ENCODE measurements at places on chromosomes 1 and 21.

DNA sequence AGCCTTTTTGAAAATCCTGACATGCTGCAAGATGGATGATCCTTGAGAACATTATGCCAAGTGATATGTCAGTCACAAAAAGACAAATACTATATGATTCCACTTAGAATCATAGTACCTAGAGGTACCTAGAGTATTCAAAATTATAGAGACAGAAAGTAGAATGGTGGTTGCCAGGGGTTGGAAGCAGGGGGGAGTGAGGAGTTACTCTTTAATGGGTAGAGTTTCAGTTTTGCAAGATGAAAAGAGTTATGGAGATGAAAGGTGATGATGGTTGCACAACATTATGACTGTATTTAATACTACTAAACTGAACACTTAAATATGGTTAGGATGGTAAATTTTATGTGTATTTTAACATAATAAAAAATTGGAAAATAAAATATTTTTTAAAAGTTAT is 37.9 kb upstream of the PODN start:
- no peak for DNase-seq

- DNase-seq, result no peak
Measured at GRCh38 chr1:226548256-226549093, at the start of gene STUM. Gene STUM, plus strand, starts transcription at chr1:226548764. Its CDS starts 141 bp downstream, at chr1:226548905.

GRCh38 chr1:66013371-66013770 is 220.7 kb downstream of the PDE4B start:
- DNase-seq, result no peak

- no peak for DNase-seq
Measured at GRCh38 chr1:53121319-53122172, 20.9 kb downstream of the SLC1A7 start.

- DNase-seq, result peak; percentile 26
Measured at GRCh38 chr1:171389171-171389570, 75.2 kb downstream of the FMO4 start.

- no peak for DNase-seq
Measured at GRCh38 chr1:233933339-233933738, 28.9 kb downstream of the SLC35F3 start.

DNA sequence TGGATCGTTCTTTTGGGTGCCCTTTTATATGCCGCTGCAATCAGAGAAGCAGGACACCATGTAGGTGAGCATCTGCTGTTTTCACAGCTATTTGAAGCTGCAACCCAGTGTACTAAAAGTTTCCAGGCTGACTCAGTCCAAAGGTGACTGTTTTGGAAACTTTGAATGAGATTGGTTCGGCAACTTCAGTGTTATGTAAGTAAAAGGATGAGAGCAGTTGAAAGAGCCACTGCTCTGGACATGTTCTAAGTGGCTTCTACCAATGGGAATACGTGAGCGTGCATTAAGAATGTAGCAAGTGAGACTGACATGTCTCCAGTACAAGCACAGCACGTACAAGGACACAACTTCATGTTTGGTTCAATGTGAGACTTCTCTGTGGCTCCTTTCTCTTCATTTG is 55.6 kb downstream of the DDR2 start:
- DNase-seq, result no peak

- no peak for DNase-seq
Measured at GRCh38 chr1:1942753-1943656, 23.9 kb upstream of the TMEM52 start.

GRCh38 chr1:93769777-93770176 is 88.1 kb upstream of the BCAR3 start:
- DNase-seq, result no peak

GRCh38 chr1:175514387-175514953 is 228.9 kb downstream of the TNR start:
- no peak for DNase-seq

GRCh38 chr1:147781056-147781471 is 20.7 kb upstream of the GJA5 start:
- DNase-seq, result no peak

- DNase-seq, result no peak
Measured at GRCh38 chr1:234920136-234920842, 208.3 kb downstream of the TOMM20 start.

- DNase-seq, result peak; percentile 16
Measured at GRCh38 chr1:65769636-65770035, 23.1 kb upstream of the PDE4B start.

DNA sequence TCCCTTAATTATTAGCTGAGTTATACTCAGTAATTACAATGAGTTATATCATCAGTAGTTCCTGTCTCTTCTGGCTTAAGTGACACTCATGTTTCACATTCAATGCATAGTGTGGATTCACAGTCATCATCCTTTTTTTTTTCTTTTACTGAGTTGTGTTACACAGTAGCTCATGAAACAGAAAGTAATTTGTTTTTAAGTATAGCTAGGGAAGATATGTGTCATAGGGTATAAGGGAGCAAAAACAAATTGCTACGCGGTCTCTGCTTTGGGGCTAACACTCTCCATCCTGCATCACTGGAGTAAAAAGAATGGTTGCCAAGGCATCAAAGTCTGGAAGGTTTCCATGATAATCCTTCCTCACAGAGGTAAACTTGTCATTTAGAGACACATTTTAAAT is 971.7 kb upstream of the NCAM2 start:
- no peak for DNase-seq

GRCh38 chr1:29712284-29712651 is 475.9 kb downstream of the PTPRU start:
- no peak for DNase-seq

DNA sequence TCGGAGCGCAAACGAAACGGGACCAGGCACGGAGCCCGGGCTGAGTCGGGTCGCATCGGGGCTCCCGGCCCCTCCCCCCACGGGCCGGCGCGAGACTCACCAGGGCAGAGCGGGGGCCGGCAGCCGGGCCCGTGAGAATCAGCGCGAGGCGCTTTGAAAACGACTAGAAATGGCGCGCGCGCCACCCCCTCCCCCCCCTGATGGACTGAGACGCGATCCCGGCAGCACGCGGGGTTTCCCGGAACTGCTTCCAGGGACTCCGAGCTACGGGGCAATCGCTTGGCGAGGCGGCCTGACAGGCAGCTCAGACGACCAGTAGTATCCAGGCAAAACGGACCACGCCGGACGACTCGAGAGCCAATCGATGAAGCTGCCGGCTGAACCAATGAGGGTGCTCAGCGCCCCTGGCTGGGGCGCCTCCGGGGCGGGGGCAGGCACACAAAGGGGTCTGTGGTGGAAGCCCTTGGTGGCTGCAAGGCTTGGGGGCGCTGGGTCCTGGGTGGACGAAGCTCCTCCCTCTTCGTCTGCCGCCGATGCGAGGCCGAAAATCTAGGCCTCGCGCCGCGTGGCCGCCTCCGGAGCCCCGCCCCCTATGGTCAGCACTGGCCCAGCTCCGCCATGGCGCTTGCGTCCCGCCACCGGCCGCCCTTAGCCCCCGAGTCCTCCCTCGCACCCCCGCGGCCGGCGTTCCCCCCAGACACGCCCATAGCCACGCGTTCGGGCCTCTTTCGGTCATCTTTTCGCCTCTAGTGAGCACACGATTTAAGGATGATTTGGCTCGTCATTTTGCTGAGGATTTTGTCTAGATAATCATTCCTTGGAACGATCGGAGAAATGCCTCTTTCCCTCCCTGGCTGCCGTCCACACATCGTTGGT is at the start of gene HNRNPR:
HNRNPR (minus strand) TSS at position 174 of the 876 bp plus-strand sequence. CDS start 3,276 bp downstream, outside the sequence.
- DNase-seq, result peak; percentile 100

DNA sequence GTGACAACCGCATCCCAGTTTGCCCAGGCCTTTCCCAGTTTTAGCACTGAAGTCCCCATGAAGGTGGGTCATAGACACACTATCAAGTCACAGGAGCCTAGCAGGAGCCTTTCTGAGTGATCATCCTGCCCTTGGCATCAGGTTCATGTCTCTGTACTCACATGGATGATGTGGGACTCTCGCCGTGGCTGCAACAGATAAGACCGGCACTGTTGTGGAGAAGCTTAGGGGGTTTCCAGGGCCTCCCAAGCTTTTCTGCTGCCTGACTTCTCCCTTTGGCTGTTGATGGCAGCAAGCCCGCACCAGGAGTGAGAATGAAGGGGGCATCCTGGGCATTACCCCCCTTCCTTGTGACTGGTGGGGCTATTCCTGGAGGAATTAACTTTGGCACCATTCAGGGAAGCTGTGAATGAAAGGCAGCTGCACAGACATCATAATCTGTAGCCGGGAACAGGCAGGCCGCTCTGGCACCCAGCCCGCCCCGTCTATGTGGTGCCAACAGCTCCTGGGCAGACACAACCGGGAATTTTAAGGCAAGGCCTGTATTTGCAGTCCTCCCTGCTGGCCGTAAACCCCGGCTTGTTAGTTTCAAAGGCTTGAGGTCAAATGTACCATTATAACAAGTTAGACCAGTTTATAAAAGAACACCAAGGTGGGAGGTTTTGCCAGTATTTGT is 148.6 kb downstream of the HUNK start:
- no peak for DNase-seq

- DNase-seq, result no peak
Measured at GRCh38 chr1:5720484-5720883, 271.7 kb downstream of the NPHP4 start.

DNA sequence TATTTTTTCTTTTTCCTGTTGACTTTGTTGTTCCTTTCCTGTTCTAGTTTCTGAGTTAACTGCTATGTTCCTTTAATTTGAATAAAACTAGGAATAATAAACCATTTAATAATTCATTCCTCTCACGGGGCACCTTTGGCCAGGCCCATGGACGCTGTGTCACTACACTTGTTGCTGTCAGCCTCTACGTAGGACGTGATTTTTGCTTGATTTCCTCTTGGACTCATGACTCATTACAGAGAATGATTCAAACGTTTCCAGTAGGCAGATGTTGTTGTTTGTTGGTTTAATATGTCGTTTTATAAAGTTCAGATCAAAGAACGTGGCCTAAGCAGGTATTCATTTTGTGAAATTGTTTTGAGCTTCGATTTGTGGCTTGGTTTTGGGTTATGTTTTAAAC is 9.1 kb upstream of the SLC19A1 start:
- DNase-seq, result peak; percentile 73

GRCh38 chr1:65235867-65236805 is 73.2 kb upstream of the DNAJC6 start:
- no peak for DNase-seq

DNA sequence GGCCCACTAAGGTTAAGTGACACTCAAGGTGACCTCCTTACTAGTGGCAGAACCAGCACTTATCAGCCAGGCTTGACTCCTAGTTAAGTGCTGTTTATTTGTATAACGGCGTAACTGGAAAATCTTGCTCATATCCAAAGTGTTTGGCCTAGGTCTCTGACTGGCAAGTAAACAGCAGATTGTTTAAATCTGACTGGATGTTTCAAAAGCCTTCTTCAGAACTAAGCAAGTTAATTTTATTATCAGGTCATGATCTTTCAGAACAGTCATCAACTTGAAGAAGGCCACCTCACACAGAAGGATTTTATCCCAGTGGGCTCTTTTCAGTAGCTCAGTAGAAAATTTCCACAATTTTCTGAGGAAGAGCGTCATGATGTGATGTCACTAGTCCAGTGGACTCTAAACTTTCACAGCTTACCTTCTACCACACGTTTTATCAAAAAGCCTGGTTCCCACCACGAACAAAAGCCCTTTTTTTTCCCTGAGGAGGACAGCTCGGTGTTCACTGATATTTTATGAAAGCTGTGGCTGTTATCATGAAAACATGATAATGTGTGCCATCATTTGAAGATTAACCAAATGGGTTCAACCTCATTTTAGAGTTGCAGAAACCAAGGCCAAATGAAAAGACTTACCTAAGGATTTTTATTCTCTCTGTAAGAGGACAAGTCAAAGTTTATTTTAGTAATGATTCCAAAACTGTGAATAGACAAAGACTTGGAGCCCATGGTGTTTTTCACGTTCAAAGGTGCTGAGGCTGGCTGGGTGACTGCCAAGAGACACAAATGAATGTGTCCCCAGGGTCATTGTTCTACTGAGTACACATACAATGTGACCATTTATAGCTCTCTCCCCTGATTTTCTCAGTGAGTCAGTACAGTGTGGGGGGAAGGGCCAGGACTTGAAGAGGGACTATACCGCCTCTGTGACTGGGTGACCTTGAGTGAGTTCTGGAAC is 9.1 kb downstream of the SGIP1 start:
- no peak for DNase-seq

DNA sequence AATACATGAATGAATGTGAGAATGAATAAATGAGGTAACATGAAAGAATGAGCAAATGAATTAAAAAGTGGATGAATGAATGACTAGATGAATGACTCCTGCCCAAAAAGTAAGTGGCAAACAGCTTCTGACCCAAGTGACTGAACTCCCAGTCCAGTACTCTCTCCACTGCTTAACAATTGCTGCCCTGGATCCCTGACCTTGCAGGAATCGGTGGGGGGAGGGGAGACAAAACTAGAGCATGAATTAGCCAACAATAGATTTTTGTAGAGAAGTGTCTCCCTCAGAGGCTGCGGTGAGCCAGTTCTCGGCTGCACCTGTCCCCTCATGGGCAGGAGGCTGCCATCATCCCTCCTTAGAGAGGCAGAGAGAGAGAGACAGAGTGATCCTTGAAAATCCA is 5.9 kb upstream of the GRIK3 start:
- no peak for DNase-seq

GRCh38 chr21:31143036-31143435 is 104.8 kb upstream of the KRTAP19-8 start:
- DNase-seq, result no peak

GRCh38 chr1:36991551-36991950 is 42.8 kb downstream of the GRIK3 start:
- DNase-seq, result no peak

GRCh38 chr1:21175670-21176581 is 771 bp downstream of the EIF4G3 start:
- DNase-seq, result no peak

DNA sequence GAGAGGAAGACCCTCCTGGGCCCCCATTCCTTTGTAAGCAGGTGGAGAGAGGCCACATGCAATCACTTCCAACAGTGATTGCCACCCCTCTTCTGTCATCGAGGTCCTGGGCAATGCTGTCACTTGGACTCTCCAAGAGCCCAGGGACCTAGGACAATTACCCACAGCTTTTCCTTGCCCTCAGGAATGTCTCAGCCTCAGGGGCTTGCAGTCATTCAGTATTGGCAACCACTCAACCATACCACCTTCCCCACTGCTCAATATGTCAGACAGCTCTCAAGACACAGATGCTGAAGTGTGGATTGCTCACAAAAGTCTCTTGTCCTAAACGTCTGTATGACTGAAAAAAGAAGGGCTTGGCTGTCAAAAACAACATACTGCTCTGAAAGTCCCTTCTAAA is 87.8 kb downstream of the PTPN14 start:
- DNase-seq, result no peak

DNA sequence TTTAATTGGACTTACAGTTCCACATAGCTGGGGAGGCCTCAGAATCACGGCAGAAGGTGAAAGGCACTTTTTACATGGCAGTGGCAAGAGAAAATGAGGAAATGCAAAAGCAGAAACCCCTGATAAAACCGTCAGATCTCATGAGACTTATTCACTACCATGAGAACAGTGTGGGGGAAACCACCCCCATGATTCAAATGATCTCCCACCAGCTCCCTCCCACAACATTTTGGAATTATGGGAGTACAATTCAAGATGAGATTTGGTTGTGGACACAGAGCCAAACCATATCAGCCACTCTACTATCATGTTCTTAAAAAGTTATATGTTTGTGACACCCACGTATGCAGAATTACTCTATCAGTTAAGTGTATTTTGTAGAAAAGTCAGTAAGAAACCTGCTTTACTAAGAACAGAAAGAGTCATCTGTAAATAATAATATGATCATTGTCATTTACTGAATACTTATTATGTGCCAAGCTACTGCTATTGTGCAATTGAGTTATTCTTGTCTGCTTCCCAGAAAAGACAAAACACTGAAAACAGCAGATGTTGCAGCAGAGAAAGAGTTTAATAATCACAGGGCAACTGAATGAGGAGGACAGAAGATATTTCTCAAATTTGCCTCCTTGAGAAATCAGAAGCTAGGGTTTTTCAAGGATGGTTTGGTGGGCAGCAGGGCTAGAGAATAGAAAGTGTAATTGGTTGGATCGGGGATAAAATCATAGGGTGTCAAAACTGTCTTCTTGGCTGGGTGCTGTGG is 207.7 kb upstream of the FGGY start:
- no peak for DNase-seq

All from HFF-Myc (cell line).